Activated CD4-positive, alpha-beta T cell treated with anti-CD3 and anti-CD28 coated beads for 4 hours (primary cell): ENCODE measurements at places on chromosomes 2 and 18.

DNA sequence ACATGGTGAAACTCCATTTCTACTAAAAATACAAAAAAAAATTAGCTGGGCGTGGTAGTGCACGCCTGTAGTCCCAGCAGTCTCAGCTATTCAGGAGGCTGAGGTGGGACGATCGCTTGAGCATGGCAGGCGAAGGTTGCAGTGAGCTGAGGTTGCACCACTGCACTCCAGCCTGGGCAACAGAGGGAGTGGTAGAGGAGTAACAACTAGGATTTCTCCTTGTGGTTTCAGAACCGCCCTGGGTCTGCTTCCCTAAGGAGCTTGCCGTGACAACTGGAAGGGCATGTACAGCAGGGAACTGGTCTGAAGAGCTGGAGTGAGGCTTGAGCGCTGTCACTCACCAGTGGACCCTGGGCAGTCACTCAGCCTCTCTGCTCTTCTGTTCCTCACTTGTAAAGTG lies 29.1 kb downstream of the REEP1 start:
- DNase-seq, result no peak

GRCh38 chr2:112812318-112813267 lies 24.0 kb downstream of the IL1B start:
- DNase-seq, result no peak

- no peak for DNase-seq
Measured at GRCh38 chr2:200305797-200306195, 697 bp upstream of the SPATS2L start.

DNA sequence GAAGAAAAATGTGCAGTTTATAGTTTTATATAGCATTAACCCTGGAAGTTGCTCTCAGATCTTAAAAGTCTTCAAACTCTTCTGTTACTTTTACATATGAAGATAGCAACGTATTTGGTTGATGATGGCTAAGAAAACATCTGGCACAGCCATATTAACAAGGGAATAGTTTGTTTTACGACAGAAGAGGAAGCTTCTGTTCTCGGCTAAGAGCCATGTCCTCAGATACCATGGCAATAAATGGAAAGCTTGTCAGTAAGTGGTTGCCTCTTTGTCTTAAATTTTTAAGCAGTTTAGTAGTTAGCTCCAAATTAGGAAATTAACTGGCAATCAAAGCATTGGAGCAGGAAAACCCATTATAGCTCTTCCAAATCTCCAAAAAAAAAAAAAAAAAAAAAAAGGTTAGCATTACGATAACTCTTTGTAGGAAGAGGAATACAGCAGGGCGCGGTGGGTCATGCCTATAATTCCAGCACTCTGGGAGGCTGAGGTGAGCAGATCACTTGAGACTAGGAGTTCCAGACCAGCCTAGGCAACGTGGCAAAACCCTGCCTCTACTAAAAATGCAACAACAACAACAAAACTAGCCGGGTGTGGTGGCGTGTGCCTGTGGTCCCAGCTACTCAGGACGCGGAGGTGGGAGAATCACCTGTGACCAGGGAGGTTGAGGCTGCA lies 4.5 kb upstream of the STON1 start:
- DNase-seq, result no peak

DNA sequence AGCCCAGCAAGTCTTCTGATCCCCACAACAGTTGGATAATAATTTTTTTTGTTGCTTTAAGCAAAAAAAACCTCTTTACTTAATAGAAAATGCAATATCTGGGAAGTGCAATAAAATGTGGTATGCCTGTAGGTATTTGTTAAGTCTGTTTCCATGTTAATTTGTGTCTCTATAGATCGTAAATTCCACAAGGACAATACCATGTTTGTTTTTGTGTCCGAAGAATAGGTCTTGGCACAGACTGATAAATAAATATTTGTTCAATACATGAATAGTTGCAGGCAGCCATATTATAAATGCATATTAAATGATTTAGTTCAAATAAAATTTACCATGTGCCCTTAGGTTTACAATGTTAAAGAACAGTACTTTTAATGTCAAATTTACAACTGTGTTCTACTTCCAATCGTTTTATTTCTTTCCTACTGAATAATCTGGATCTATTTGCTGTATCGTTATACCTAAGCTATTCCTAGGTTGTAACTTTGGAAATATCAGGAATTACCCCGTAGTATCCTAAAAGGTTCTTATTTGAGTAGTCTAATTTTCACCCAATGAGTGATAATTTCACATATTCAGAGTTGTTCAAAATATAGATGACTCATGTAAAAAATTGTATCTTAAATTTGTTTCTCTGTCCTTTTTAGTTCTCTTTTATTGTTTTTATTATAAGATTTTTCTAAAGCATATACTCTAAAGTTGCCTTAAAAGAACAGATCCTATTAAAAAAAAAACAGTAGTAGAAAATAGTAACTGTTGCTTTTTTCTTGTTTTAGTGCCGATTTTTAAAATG lies 151.8 kb downstream of the EHBP1 start:
- no peak for DNase-seq

DNA sequence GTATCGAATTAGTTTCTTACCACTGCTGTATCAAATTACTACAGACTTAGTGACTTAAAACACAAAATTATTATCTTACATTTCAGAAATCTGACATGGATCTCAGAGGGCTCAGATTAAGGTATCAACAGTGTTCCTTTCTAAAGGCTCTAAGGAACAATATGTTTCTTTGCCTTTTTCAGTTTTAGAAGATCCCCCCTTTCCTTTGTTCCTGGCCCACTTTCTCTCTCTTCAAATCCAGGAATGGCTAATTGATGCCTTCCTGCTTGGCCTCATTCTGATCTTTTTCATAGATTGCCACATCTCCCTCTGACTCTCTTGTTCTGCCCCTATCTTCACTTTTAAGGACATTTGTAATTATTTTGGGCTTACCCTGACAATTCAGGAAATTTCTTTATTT lies 65.7 kb downstream of the LRP1B start:
- no peak for DNase-seq

GRCh38 chr18:10314066-10314465 lies 140.4 kb upstream of the APCDD1 start:
- DNase-seq, result no peak

DNA sequence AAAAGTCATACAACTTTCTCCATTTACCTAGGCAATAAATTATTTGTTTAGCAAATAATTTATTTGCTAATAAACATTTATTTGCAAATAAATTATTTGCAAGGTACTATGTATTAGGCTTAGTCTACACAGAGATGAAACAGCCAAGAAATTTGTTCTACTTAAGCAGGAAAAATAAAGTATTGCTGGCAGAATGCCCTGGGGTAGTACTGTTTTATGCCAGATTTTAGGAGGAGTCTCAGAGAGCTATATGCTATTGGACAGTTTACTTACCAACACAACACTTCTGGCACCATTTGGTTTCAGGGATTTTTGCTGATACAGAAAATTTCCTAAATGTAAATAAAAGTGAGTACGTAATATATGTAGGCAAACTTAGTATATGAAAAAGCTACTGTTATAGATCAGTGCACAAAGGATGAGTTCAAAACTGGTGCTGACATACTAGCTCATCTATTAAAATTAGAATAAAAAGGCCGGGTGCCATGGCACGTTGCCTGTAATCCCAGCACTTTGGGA lies 23.2 kb upstream of the CDKL4 start:
- DNase-seq, result no peak

DNA sequence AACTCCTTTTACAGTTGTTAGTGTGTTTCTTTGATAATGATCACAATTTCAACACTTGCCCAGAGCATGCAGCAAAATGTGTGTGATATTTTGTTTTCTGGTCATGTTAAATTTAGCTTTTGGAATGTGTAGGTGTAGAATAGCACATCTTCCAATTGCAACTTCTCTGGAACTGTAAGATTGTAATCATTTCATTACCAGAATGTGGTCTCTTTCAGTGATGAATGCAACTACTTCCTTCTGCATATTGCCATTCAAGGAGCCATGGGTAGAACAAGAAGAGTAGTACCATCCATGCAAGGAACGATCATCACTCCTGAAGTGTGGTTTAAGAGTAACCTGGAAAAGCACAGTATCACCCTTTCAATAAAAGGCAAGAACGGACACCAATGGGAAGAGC lies 548.8 kb upstream of the ZNF804A start:
- no peak for DNase-seq
